ENCODE measurements at places on chromosomes 2 and 18. TPM values are rescaled to one million over a fixed set of nuclear protein-coding genes. Genes with fewer than 3 reads are reported as not detected.

Gene ADD2
- total RNA-seq: 1.2 TPM

Gene NLRC4
- total RNA-seq: not detected

Gene GNLY
- 364 TPM for total RNA-seq

Gene SMYD1
- total RNA-seq: not detected

Gene TMEM17
- total RNA-seq: 0.12 TPM

Gene SERPINB13
- total RNA-seq: not detected

All from activated CD8-positive, alpha-beta memory T cell treated with anti-CD3 and anti-CD28 coated beads, Interleukin-2, amount 10 ng/mL, durations not matched to agents 7 days and 5 days (primary cell).